ENCODE measurements at places on chromosomes 5 and 9.
A peak's percentile ranks its signal among the peaks of the same experiment; 100 is the strongest.

GRCh38 chr5:168592014-168592368, 12.8 kb upstream of the PANK3 start:
- DNase-seq, result no peak

GRCh38 chr9:20640331-20641187, 18.3 kb upstream of the MLLT3 start:
- DNase-seq, result peak; percentile 70

DNA sequence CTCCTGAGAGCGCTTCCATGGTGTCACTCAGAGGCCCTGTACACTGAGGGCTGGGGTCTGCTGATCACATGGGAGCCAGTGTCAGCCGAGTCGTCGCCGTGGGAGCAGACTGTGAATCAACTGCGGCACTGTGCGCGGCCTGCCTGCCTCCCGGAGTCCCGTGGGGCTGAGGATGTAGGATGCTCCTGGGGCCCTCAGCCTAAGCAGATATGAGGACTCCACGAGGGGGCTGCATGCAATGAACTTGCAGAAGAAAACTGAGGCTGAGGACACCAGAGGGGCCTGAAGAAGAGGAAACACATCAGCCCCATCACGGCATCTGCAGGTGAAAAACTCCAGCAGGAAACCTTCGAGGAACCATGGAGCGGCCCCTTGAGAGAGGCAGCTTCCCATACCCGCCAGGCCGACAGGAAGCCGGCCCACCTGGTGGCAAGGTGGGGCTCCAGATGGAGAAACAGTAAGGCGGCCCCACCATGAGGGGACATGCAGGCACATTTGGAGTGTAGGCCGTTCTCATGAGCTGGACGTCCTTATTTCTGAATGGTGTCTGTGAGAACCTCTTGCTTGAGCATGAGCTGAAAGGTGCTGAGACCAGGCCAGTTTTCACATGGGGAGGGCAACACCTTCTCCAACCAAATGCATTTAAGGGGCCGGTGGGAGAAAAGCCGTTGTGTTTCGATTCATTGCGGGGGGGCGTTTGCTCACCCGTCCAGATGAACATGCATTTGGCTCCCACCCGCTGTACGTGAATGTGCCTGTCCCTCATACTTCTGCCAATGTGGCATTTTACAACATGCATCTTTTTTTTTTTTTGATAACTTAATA, 35.2 kb upstream of the ADAMTS2 start:
- no peak for DNase-seq

DNA sequence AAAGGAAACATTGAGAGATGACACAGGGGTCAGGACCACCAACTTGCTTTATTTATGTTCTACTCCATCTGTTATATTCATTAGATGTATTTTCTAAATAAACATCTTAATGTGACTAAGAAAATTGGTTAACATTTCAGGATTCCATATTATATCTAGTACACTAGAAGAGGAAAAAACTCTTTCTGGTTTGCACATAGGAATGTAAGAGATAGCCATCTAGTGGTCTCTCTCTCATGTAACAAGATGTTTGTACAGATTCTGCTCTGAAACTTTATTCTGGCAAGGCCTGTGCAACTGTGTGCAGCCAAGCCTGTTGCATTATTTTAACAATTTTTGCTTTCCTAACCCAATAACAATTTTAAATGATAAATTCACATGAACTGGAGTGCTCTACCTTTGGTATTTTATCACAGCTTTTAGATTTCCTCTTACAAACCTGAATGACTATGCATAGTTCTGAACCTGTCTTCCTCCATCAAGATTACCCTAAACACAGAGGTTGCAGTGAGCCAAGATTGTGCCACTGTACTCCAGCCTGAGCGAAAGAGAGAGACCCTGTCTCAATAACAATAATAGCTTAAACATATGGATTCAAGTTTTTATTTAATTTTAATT, 148.2 kb downstream of the GIN1 start:
- DNase-seq, result peak; percentile 2

GRCh38 chr9:130034570-130034969, 8.4 kb downstream of the FNBP1 start:
- DNase-seq, result no peak

DNA sequence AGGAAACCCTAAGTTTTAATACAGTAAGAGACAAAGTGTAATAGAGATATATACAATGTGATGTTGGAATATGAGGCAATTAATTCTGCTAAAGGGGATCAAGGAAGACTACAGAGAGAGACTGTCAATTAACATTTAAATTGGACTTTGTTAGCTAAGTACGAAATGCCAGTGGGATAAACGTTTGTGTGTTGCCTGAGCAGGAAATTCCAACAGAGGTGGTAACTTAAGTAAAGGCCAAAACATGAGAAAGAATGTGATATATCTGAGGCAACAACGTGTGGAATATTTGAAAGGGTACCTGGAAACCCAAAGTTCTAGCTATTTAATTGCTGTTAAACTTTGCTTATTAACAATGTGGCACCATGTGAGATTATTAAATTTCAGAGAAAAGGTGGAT, 1666.9 kb upstream of the WWC1 start:
- no peak for DNase-seq

DNA sequence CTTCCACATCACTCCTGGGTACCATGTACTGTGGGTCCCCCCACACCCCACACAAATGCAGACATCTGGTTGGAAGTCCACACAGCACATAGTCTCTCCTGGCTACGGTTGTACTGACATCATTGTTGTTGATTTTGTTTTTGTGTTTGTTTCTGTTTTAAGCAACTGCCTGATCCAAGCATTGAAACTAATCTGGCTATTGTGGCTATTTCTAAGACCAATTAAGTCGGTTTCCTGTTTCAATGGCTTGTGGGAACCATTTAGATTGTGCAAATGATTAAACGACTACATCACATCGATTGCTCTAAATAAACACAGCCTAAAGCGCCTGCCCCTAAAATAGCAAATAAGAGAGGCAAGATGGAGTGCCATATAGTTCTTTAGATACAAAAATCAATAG, 226.8 kb upstream of the IRX4 start:
- no peak for DNase-seq

DNA sequence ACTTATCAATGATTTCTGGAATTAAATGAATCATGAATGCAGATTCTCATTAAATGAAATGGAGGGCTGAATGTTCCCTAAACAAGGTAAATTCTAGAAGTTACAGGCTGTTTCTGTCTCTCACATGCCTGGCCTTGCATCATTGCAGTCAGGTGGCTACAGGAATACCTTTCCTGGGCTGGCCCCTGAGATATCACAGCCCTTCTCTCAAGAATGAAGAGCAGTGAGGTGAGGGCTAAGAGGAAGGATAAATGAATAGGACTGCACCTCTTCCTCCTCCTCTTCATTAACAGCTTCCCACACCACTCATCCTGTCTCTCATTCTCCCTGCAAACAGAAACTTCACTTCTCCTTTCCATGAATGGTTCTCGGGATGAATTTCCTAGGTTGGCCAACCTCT, 22.5 kb downstream of the ARHGEF28 start:
- no peak for DNase-seq

GRCh38 chr5:143791848-143792731, 19.9 kb upstream of the HMHB1 start:
- no peak for DNase-seq

DNA sequence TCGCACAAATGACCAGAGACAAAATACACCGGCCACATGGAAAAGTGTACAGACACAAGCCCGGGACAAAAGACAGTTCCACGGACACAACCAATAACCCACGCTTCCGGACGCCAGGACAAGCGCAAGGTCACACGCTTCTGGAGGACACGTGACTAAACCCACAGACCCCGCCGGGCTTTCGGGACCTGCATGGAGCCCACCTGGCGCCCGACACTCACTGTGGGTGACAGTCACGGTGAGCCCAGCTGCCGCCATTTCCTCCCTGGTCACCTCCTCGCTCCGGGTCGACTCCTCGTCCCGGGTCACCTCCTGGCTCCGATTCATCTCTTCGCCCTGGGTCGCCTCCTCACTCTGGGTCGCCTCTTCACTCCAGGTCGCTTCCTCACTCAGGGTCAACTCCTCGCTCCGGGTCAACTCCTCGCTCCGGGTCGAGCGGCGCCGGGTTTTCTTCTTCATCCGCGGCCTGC, 470 bp downstream of the BAG1 start:
- no peak for DNase-seq

DNA sequence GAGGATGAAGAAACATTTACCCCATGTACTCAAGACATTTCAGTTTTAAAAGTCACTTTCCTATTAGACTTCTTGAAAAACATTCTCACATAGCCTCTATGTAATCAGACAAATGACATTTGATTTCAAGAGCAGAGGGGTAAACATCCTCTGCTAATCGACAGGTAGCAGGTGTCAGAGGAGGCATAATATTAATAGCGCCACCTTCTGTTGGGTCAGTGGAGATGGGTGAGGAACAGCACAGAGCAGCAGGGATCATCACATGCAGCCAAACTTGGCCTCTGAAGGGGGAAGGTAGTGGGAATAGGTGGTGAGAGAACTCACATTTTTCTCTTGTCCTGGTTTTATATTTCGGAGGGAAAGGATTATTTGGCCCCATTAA, 3.3 kb upstream of the LSM11 start:
- no peak for DNase-seq

Measured in NCI-H1105 (cell line).